ENCODE measurements at places on chromosomes 7 and 10. TPM values are rescaled to one million over a fixed set of nuclear protein-coding genes. Genes with fewer than 3 reads are reported as not detected.

MACC1 gene
- total RNA-seq: 0.08 TPM

PLEKHS1 gene
- total RNA-seq: not detected

SYT15 gene
- total RNA-seq: 2.7 TPM

IFIT2 gene
- total RNA-seq: 8.7 TPM

SH2B2 gene
- 0.49 TPM for total RNA-seq

RAB11FIP2 gene
- total RNA-seq: 17.6 TPM
